ENCODE measurements at places on chromosomes 13 and 19.

DNA sequence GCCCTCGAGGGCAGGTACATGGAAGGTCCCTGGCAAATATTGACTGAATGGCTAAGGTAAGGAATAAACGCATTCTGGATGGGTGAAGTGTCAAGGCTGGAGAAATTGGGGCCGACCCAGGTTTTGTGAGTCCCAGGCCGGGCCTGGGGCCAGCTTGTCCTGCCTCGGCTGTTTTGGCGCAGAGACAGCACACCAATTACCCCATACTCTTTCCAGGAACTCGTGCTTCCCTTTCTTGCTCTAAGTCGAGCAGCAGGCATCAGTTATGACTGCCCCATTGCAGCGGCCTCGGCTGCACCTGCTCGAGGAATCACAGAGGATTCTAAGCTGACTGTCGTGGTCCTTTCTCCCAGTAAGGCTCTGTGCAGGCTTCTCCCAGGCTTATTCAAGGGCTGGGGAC lies 67.1 kb downstream of the ZNF536 start:
- no peak for DNase-seq

DNA sequence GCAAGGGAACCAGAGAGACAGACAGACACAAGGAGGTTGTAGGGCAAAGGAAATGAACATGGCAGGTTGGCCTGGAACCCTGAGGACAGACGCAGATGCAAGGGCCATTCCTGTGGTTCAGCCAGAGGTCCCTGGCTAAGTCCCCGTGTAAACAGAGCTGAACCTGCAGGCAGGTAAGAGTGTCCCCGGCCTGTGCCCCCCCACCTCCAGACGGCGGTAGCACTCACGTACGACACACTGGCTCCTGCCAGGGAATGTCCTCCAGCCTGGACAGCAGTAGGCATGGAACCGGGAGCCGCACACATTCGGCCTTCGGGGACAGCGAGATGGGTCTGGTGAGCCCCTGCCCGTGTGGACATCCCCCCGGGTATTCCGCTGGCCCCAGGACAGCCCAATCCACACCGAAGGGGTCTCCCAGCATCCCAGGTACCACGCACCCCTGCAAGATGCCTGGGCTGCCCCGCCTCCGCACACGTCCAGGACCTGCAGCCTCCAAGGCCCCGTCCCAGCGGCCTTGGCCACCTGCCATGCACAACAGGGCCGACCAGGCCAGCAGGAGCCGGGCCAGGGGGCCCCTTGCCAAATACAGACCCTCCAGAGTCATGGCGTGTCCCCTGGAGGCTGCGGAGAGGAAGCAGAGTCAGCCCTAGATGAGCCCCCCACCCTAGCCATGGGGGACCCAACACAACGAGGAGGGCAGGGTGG lies 2.4 kb downstream of the FBN3 start:
- no peak for DNase-seq

GRCh38 chr19:5955636-5955935 lies 22.4 kb downstream of the RANBP3 start:
- DNase-seq = no peak

DNA sequence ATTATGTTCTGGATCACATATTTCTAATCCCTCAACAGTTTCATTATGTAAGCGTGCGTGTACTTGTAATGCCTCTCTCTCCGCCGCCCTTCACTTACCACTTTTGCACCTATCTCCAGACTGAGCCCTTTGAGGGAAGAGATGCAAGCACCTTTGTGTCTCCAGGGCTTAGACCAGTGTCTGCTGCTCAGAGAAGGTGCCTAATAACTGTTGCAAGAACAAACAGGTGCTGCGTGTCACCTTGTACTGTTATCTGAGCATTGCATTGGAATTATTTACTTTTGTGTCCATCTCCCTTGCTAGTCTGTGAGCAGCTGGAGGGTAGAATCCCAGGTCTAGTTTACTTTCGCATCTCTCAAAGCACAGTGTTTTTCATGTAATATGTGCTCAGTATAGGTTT lies 156.2 kb downstream of the FLT1 start:
- DNase-seq = no peak

DNA sequence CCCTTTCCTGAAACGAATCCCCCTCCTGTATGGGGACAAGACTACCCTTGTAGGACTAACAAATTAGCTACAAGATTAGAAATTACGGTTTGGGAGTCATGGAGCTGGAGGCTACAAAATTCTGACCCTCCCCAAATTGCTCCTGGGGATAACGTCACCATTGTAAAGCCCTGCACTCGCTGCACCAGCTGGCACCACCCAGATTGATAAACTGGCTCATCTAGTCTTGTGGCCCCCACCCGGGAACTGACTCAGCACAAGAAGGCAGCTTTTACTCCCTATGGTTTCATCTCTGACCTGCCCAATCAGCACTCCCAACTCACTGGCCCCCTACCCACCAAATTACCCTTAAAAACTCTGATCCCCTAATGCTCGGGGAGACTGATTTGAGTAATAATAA lies 150.6 kb upstream of the TSC22D1 start:
- DNase-seq = no peak

DNA sequence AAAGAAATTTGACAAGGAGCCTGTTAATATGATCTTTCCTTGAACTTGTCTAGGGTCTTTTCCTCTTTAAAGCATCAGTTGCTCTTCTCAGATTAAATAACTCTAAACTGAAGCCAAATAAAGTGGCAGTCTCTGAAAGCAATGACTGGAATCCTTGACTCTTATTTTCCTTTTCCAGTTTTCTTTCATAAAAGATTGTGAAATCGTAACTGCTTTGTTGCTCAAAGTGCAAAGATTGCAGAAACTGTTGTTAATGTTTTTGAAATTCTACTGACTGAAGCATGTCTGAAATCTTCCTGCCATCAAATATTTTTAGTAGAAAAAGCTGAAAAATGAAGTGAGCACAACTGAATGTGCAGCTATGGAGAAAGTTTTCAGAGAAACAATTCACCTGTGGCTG lies 1.9 kb downstream of the NHLRC3 start:
- DNase-seq = no peak

- no peak for DNase-seq
Measured at GRCh38 chr19:3687774-3688706, 12.2 kb downstream of the PIP5K1C start.

- DNase-seq = no peak
Measured at GRCh38 chr19:13363245-13363644, 143.0 kb downstream of the CACNA1A start.

- DNase-seq = no peak
Measured at GRCh38 chr13:90673746-90674145, 673.7 kb upstream of the MIR17HG start.

DNA sequence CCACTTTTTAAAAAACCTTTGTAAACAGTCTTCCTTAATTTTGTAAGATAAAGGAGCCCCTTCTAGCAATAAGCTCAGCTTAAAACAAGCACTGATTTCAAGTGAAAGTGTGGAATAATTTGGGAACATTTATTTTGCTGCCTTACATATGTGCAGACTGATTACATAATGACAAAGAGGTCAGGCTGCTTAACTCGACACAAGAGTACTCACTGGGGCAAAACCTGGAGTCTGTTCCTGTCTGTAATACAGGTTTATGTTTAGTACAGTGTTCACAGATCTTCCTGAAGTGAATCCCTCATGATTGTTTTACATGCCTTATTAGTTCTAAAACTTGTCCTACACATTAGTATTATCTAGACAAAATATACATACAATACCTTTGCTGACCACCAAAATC lies 609.8 kb downstream of the LMO7 start:
- no peak for DNase-seq

DNA sequence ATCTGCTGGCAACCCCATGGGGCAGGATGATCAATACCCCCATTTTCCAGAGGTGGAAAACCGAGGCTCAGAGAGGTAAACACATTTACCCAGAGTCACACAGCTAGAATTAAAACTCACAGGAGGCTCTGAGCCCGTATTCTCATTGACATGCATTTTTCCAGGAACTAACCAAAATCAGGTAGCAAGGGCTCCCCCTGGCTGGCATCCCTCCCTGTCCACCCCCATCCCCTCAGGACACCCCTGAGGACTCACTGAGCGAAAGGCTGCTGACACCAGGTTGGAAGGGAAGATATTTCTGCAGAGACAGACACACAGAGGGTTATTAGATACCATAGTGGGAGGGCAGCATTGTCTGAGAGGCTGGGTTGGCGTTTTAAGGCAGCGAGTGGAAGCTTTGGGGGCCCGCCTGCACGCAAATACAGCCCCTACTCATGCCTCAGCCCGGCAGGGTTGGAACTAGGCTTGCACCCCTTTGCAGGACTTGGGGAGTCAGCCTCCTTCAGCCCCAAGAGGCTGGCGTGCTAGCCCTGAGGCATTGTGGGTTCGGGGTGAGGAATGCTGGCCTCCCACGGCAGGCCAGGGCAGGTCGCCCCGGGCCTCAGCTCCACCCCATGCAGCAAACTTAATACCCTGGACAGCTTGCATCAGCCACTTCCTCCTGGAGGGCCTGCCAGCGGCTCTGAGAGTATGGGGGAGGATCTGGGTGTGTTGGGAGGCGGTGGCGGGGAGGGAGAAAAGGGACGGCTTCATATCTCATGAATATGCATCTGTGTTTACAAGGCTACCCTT lies 3.9 kb downstream of the SLC1A5 start:
- peak; percentile 57 for DNase-seq

DNA sequence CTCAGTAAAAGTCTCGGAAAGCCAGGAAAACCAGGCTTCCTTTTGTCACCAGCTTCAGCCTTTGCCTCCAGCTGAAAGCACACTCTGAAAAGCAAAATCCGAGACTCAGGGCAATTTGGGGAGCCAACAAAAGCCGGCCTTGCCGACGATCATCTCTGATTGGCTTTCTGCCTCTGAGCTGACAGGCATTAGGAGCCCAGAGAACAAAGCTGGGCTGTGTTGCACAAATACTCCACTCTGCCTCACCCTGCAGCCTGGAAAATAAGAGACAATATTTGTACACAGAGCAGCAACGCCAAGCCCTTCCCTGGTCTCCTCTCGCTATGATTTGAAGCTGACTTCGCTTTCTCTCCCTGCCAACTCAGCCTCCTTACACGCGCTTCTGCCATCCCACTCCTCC lies 46.9 kb downstream of the CACNA1A start:
- DNase-seq = peak; percentile 14

DNA sequence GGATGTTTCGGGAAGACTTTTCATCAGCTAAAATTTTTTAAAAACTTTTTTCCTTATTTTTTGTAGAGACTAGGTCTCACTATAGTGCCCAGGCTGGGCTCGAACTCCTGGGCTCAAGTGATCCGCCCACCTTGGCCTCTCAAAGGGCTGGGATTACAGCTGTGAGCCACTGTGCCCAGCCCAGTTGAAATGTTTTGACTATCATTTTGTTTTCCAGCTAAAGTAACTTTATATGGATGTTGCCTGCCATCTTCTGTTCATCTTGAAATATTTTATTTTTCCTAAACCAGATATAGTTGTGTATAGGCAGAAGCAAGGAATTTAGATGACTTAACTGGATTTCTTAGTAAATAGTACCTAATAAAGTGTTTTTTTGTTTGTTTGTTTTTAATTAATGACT lies 7.0 kb downstream of the CAB39L start:
- DNase-seq = no peak

DNA sequence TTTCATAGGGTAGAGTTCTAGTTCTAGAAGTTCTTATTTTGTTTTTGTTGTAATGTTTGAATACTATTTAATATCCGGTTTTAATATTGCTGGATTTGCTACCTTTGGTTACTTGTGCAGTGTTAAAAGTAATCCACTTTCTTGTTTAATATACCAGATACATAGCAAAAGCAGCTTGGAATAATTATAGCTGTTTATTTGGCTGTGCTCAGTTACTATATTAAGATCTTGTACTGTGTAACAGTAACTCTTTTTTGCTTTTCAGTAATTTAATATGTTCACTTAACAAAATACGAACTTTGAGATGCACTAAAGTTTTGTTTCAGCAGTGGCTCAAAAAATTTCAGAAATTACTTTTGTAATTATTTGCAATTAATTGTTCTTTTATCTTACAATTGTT lies 50.9 kb downstream of the AKAP11 start:
- no peak for DNase-seq

DNA sequence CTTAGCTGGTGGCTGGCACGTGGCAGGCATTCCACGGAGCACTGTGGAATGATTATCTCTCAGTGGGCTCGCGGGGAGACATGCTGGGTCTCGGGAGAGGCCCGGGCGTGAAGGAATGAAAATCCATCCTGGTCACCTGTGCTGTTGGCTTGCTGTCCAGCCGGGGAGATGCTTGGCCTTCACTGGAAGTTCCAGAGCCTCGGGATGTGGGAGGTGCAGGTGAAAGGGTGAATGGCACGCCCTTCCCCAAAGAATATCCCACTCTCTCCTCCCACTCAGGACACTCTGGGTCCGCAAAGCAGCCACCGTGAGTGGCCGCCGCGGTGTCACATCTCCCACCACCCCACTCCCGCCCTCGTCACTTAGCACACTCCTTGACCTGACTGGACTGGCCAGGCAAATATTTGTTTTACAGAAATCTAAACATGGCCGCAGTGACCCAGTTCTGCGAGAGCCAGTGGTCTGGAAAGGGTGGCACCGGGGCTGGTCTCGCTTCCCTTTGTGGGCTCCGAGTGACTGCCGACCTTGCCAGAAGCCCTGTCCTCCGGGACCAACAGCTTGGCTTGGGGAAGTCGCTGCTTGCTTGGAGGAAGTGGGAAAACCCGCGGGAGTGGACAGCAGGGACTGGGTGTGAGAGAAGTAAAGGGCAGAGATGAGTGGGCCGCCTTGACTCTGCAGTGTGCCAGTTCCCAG lies 8.0 kb downstream of the DPP9 start:
- DNase-seq = no peak

DNA sequence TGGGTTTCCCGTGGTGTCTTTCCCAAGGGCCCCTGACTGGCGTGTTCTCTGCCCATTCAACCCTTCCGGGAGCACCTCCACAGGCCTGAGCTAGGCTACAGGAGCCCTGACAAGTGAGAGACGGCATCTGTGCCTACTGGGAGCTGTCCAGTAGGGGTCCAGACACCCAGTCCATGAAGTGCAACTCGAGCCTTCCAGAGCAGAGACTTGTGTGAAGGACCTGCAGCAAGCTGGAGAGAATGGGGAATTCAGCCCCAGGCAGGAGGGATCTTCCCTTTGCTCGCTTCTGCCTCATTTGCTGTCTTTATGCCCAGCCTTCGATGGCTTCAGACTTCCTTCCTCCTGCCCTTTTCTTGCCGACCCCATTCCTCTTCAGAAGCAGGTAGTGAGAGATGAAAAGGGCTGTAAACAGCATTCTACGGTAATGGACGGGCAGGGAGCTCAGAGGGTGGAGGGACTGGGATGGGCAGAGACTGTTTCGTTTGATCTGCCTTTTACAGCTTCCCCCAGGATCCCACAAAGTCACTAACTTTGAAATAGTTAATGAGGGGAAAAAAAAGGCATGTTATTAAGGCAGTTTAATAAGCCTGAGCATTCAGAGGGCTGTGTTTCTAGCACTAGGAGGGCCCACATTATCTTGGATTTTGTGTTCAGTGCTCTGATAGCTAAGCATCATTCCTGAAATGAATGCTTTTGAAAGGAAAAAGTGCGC lies 327.6 kb downstream of the FGF9 start:
- no peak for DNase-seq

GRCh38 chr19:57829316-57829715 lies 783 bp upstream of the ZNF587B start:
- no peak for DNase-seq

GRCh38 chr13:98476106-98476505 lies 100.8 kb downstream of the STK24 start:
- no peak for DNase-seq
